ENCODE measurements at places on chromosomes 3 and 15. TPM values are rescaled to one million over a fixed set of nuclear protein-coding genes. Genes with fewer than 3 reads are reported as not detected.

The REC114 gene
- 0.23 TPM for polyA plus RNA-seq

The MESP2 gene
- polyA plus RNA-seq: not detected

The ADIPOQ gene
- polyA plus RNA-seq: 1.1 TPM

The FBXW12 gene
- polyA plus RNA-seq: not detected

GRCh38 chr3:114380233-114380651, 86.4 kb downstream of the TIGIT start:
- peak; percentile 72 for DNase-seq

DNA sequence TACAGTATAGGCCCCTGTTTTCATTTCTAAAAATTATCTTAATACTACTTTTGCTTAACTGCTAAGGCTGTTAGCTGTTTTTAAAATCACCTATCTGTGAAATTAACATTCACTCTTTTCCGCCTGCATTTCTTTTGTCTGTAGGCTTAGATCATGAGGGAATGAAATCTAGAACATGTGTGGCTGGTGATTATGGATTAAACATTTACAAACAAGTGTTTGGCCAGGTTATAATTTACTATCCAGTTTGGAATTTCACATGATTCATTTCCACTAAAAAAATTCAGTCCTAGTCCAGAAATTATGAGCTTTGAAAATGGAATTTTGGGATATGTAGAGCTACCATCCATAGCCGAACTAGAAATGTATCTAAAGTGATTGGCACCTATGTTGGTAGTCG, 39.1 kb downstream of the GOLM2 start:
- DNase-seq: no peak

GRCh38 chr3:62888778-62889177, 13.6 kb upstream of the CADPS start:
- no peak for DNase-seq

DNA sequence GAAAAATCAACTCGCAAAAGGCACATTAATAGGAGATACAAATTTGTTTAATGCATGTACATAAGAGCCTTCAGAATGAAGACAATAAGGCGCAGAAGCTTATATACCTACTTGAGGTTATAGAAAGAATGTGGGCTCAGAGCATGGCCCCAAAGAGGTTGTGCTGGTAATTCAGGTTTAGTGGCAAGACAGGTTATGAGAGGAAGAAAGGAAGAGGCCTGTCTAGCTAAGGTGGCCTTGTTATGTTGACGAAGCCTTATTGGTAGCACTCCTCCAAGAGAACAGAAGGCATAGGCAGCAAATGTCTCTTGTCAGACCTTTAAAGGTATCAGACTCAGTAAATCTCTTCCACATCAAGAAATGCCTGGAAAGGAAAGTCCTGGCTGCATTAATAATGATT, 290.8 kb downstream of the MCTP2 start:
- DNase-seq: no peak

DNA sequence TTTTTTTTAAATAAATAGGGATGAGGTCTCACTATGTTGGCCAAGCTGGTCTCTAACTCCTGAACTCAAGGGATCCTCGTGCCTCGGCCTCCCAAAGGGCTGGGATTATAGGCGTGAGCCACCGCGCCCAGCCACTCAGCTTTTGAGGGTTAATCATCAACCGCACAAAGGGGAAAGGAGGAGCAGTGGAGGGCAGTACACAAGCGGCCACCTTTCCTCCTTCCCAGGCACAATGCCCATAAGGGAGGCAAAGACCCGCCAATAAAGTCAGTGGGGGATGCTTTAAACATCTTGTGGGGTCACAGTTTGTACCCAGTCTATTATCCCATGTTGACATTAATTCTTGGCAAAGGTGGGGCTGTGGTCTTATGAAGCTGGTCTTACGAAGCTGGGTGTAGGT, 32.4 kb downstream of the EHD4 start:
- DNase-seq: no peak

GRCh38 chr15:74206801-74207281, 4.3 kb upstream of the STRA6 start:
- DNase-seq: no peak

DNA sequence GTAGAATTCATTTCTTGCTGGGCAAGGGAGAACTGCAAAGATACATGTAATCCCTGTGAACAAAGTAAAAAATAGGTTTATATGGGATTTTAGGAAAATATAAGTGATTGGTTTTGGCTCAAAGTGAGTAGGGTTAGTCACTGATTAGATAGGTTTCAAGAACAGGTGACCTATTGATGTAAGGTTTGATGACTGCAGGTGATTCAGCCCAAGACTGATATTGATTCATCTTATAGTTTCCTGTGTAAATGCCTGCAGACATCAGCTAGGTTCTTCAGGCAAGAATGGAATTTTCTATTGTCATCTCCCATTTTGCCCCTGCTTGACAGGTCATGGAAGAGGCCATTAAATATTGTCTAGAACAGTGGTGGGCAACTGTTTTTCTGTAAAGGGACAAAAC, 23.9 kb upstream of the ARID3B start:
- DNase-seq: no peak

GRCh38 chr3:54356261-54357045, 234.1 kb downstream of the CACNA2D3 start:
- DNase-seq: peak; percentile 73

DNA sequence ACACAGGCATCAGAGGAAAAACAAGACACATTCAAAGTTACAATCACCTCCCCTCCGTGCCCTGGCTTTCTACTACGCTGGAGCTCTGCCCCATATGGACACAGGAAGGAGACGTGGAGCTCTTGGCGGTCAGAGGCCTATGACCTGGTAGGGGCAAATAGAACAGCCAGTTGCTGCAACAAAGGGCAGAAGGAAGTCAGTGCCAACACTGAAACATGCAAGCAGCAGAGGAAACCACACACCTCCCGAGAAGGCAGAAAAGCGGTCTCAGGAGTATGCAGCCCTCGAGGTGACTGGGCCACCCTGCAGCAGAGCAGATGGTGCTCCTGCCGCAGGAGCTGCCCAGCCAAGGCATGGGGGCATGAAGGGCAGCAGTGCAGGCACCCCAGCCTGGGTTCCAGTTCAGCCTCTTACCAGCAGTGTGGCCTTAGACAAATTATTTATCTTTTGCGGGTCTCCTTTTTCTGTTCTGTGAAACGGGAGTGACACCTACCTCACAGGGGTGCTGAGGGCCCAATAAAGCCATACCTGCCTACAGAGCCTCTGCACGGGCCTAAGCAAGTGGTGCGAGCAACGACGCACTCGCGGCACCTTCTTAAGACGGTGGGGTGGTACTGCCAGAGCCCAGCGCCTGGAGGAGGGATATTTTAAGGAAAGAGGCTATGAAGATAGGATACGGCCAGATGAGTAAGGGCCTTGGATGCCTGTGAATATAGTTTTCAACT, 8.6 kb downstream of the ZXDC start:
- DNase-seq: no peak

DNA sequence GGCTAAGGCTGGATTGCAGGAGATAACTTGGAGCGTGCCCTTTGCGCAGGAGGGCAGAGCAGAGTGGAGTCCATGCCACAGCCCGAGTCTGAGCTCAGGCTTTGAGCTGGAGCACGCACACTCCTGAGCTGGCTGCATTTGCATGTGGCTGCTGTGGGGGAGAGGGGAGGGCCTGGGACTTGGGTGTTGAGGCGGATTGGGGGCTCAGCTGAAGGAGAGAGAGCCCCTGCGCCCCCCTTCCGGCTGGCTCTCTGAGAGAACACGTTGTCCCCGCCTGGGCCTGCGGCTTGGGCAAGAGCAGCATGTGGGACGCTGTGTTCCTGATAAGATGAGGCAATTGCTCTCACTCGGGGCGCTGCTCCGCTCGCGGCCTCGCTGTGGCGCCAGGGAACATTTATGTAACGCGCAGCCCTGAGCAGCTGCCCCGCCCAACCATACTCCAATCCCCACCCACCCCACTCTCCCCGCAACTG, 39.1 kb downstream of the KLF13 start:
- DNase-seq: peak; percentile 95

GRCh38 chr15:41501191-41501917, 7.7 kb downstream of the ITPKA start:
- DNase-seq: peak; percentile 56

DNA sequence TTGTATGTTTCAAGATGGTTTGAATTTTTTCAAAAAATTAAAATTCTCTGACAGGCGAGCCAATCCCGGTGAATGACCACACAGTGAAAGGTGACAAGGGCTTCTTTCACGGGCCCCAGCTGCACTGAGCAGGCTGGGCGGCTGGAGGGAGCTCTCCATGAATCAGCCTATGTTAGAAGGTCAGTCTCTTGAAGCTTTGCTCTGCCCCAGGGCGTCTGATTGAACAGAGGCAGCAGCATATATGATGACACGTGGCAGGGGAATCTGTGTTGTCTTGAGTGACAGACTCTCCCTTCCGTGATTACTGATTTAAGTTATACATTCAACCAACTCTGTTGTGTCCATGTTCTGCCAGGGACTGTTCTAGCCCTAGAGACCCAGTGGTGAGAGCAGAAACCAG, 51.5 kb downstream of the ISG20 start:
- no peak for DNase-seq

GRCh38 chr3:37474901-37475331, 300.5 kb upstream of the LRRFIP2 start:
- no peak for DNase-seq

GRCh38 chr3:134251731-134252391, 1.2 kb upstream of the RYK start:
- peak; percentile 33 for DNase-seq

- no peak for DNase-seq
These were observed 12.2 kb upstream of the XYLB start for GRCh38 chr3:38334142-38335055.
